ENCODE measurements at places on chromosomes 5 and 9. TPM values are rescaled to one million over a fixed set of nuclear protein-coding genes. Genes with fewer than 3 reads are reported as not detected.

Gene HTR1A
- not detected for total RNA-seq

Gene PCDHB3
- 0.09 TPM for total RNA-seq

Gene ANKRD18A
- not detected for total RNA-seq

Gene NUTM2F
- total RNA-seq: not detected

Gene ARHGEF39
- 0.92 TPM for total RNA-seq

Gene AHRR
- 10.7 TPM for total RNA-seq

Gene PPP2R2B
- 0.18 TPM for total RNA-seq

Gene BTNL9
- total RNA-seq: not detected

Gene CCL28
- 1.5 TPM for total RNA-seq

Gene ELP1
- 52.6 TPM for total RNA-seq

Gene NDUFAF2
- 17.3 TPM for total RNA-seq

Gene AQP7
- total RNA-seq: not detected

Gene ACOT12
- not detected for total RNA-seq
